CD4-positive, alpha-beta T cell treated with Interleukin-6 at 100 ng/mL for 8 hours (primary cell): ENCODE measurements at places on chromosomes 4 and X.

- DNase-seq: no peak
These were observed 3.8 kb downstream of the SLITRK2 start for GRCh38 chrX:145821291-145821897.

DNA sequence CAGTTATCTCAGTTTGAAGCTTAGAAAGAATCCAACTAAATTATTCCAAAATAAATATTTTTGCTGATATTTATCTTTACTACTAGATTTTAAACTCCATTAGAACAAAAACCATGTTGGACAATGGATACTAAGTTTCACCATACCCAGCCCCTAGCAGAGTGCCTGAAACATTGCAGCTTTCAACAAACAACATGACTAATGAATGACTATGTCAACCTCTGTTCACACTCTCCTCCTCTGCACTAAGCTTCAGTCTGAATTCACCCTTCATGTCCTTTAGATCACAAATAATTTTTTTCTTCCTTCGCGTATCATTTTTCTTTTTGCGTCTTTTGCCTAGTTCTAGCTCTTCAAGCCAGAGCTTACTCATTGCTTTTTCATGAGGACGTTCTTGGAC is 315.2 kb downstream of the PCDH10 start:
- no peak for DNase-seq

DNA sequence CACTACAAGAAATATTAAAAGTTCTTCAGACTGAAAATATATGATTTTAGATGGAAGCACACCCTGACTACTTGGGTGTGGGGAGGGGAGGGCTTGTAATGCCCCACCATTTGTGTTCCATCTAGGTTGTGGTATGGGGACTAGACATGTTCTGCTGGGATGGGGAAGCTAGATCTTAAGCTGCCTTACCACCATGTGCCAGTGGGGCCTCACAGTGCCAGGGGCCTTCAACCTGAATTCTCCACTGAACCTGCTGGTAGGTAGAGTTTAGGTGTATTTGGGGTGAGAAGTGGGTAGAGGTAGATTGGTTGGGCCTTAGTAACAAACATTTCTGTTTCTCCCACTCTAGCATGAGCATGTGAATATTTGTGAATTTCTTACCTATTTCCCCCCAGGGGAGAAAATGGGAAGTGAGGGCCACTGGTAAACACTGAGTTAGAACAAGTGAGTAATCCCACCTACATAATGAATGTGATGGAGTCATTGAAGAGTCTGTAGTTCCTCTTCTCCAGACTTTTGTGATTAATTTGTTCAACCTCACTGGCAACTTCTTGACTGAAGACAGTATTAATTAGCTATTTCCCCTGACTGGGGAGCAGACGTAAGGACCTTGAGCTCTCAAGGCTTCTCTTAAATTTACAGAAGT is 44.0 kb downstream of the BRCC3 start:
- no peak for DNase-seq

DNA sequence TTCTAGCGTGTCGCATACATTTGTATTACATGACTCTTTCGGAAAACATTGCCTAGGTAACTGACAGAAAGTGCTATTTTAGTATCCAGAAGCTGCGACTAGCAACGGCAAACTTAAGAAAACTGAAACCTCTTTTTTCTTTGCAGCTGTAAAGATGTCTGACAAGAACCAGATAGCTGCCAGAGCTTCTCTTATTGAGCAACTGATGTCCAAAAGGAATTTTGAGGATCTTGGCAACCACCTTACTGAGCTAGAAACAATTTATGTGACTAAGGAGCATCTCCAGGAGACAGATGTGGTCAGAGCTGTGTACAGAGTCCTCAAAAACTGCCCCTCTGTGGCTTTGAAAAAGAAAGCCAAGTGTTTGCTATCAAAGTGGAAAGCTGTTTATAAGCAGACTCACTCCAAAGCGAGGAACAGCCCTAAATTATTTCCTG is 9.4 kb downstream of the TCEANC start:
- DNase-seq: no peak

DNA sequence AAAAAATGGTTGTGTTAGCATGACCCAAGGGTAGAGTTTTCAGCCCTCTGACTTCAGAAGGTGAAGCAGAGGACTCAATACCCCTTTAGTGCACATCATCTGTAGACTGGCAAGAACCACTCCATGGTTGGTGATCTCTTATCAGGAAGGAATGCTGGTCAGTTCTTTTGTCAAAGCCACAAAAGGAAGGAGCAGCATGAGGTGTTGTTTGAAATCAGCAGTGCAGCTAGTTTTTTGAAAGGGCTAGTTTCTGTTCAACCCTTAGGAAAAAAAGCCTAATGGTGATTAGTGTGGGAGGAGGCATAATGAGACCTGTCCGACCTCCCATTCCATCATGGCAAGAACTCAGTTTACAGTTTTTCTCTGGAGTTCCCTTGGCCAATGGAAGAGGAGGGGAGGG is 362.0 kb upstream of the CT83 start:
- DNase-seq: no peak

GRCh38 chr4:18850867-18851266 is 829.3 kb upstream of the LCORL start:
- DNase-seq: no peak

- no peak for DNase-seq
These were observed 107.6 kb upstream of the CBR4 start for GRCh38 chr4:169117591-169118081.

DNA sequence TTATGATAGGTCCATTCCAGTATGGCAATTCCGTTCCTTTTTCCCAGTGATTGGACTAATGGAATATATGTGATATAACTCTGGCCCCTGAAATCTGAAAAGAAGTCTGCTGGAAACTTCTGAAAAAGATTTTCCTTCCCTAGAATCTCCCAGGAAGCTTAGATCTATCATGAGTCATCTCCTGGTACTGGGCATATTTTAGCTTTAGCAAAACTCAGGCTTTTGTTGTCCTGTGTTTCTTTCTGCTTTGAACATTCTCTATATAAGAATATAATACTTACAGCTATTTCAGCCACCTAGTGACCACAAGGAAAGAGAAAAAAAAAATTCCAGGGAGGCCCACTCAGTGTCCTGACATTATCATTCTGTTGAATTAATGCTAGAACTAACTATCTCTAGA is 597.2 kb upstream of the GRIA3 start:
- DNase-seq: no peak

DNA sequence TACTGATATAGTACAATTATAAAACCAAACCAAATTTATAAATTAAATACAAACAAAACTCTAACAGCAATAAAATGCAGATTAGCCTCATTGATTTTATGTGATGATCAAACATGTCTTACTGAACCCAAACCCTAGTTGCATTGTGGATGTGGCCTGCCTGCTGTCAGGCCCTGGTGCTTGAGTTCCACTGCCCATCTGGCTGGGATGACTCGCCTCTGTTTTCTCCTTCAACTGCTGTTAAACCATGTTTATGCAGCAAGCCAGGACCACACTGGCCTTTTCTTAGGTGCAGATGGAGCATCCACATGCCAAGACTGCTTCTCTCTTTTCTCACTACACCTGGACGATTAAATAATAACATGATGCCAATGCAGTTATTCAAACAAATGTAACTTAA is 22.6 kb downstream of the NAP1L5 start:
- DNase-seq: no peak

GRCh38 chr4:61820136-61820535 is 620.0 kb downstream of the ADGRL3 start:
- DNase-seq: no peak

DNA sequence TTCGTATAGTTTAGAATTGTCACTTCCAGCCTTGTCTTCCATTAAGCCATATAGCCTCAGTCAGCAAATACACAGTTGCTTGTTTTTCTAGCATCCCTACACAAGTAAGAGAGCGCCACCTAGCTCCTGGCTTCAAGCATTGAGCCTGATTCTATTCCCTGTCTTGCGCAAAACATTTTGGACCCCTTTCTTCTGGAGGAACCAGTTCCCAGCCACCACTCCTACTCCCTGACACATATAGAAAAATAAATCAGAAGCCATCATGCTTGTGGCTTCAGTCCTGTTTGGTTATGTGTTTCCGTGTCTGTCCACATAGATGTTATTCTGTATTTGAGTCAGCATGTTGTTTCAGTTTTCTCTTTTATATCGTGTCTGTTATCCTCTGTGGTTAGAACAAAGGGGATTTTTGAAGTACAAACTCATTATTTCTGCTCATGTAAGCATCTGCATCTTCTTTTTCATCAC is 59.9 kb downstream of the GK start:
- DNase-seq: peak; percentile 27

DNA sequence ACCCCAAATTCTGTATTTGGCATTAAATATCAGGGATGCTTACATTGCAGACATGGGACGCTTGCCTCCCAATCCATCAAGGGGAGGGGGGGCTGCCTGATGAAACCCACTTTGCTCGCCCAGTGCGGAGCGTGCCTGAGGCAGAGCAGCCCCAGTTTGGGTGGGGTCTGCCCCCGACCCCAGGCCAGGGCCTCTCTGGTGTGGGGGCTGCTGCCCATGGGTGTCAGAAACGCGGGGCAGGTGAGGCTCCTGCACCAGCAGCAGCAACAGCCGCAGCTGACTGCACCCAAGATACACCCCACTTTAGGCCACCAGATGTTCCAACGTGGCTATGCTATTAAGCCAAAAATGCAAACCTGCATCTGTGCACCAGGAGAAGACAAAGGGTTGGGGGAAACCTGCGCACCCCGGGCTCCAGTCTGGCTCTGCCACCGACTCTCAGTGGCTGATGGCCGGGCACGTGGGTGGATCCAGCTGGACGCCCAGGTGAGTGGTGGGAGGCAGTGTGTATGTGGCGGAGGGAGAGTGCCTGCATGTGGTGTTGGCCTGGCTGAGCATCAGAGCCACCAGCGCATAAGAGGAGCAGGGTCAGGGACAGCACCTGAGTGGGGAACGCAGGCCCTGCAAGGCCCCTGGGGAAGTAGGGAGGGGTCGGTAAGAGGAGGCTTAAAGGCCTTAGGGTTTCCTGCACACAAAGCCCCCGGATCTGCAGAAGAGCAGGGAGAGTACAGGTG is 86.2 kb downstream of the ABLIM2 start:
- DNase-seq: no peak

DNA sequence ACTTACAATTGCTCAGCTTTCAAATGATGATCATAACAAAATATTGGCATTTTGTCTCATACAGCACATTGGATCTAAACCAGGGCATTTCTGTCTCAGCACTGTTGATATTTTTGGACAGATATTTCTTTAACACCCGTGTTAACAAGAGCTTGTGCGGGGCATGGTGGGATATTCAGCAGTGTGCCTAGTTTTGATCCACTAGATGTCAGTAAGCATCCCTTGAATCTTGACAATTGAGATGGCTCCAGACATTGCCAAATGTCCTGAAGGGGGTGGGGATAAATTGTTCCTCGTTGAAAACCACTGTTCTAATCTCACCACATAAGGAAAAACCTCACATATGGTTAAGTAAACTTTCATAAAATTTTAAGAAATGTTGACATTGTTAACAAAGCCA is 806.3 kb downstream of the STIM2 start:
- no peak for DNase-seq

GRCh38 chr4:161256716-161257115 is 907.1 kb downstream of the FSTL5 start:
- DNase-seq: no peak

DNA sequence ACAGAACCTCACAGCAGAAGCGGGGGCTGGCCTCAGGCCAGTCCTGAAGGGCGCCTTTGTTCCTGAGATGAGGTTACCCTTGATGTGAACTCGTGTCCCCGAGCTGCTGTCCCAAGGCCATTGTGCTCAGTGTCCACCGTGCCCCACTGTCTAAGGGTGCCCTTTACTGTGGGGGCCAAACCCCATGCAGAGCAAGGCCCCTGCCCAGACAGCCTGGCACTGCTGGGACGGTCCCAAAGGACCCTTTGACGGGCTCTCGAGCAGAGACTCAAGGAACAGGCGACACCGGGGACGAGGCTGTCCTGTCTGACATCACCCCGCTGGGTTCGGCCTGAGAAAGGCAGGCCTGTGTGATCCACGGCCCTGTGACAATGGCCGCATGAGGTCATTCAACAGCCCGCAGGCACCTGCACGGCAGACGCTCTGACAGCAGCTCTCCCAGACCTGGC is 100.6 kb downstream of the ABLIM2 start:
- no peak for DNase-seq

DNA sequence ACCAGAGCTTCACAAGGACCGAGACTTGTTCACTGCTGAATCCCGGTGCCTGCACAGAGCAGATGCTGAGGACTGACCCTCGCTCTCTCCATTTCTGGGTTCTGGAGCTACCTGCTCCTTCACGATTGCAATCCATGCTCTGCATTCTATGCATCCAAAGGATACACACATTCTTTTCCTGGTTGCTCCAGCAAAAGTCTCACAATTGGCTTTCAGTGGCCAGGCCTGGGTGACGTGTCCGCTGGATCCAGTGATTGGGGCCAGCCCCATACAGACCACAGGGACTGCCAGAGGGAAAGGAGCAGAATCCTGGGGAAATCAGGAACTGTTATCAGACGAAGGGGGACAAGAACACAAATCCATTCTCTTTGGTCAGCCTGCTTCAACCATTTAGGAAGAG is 14.9 kb upstream of the CDKN2AIP start:
- no peak for DNase-seq

DNA sequence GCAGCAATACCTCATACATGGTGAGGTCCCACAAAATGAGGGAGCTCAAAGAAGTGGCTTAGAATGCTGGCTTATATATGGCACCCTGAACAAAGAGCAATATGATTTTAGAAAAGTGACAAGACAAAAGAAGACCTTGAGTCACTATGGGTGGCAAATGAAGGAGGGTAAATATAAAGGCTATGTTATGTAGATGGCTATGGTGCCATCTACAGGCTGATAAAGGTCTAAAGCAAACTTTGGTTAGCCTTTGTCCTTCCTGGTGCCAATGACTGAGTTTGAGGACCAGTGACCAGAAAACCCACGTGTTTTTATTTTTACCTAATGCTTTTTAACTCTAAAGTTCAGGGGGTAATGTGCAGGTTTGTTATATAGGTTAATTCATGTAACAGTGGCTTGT is 151.8 kb downstream of the CCNG2 start:
- DNase-seq: no peak

DNA sequence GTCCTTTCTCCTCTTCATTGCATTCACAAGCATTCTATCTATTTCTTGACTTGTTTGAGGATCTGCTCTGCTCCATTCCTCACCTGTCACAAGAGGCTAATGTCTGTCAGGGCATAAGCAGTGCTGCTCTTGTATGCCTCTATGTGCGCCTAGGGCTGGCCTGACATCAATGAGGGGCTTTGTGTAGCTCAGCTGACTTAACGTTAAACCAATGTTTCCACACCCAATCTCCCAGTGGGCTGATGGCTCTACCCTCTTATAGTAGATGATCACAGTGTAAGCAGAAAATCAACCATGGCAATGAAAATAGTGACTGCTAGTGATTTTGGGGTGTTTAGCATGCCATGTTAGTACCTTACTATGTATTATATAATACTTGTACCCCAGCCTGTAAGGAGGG is 139.0 kb downstream of the UNC5C start:
- DNase-seq: no peak

- no peak for DNase-seq
These were observed 98.0 kb upstream of the NDP start for GRCh38 chrX:44071070-44071645.

GRCh38 chr4:2426711-2427275 is 8.0 kb downstream of the CFAP99 start:
- no peak for DNase-seq

DNA sequence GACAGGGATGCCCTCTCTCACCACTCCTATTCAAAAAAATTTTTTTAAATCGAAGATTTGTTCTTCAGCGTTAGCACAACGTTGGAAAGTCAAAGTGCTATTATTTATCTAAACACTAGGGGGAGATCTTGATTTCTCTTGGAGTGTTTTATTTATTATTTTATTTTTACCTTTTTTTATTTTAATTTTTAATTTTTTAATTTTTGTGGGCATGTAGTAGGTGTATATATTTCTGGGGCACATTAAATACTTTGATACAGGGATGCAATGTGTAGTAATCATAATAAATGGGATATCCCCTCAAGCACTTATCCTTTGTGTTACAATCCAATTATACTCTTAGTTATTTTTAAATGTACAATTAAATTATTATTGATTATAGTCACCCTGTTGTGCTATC is 37.4 kb upstream of the SLC10A4 start:
- DNase-seq: no peak
